ENCODE measurements at places on chromosomes 2 and 18. TPM values are rescaled to one million over a fixed set of nuclear protein-coding genes. Genes with fewer than 3 reads are reported as not detected.

Gene EFEMP1
- total RNA-seq = 1,445 TPM

Gene POLR1B
- total RNA-seq = 9.7 TPM

Gene UCN
- 0.14 TPM for total RNA-seq

Gene MROH2A
- total RNA-seq = under 0.01 TPM

Gene MOGAT1
- total RNA-seq = not detected

Gene CROCC2
- total RNA-seq = 0.14 TPM

Gene ZRANB3
- total RNA-seq = 7.6 TPM

Gene NBAS
- total RNA-seq = 131 TPM

Gene POTEI
- under 0.01 TPM for total RNA-seq

Gene NEU2
- not detected for total RNA-seq

Gene MAP3K19
- not detected for total RNA-seq

All from smooth muscle cell of bladder (primary cell).